Neural crest cell (in vitro differentiated cells): ENCODE measurements at places on chromosomes 12 and 14.

DNA sequence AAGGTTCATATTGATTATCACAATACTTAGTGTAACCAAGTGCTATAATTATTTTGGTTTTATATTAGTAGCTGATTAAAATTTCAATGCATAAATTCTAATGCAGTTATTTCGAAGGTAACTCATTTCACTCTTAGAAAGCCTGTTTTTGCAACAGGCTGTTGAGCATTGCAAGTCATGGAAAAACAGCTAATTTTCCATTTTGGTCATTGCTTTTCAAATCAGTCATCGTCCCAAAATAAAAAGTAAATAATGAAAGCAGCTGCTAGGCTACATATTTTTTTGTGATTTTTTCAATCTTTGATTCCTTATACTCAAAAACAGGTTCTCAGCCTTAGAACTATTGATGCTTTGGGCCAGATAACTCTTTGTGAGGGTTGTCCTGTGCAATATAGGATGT is 22.9 kb downstream of the VEZT start:
- no peak for DNase-seq

DNA sequence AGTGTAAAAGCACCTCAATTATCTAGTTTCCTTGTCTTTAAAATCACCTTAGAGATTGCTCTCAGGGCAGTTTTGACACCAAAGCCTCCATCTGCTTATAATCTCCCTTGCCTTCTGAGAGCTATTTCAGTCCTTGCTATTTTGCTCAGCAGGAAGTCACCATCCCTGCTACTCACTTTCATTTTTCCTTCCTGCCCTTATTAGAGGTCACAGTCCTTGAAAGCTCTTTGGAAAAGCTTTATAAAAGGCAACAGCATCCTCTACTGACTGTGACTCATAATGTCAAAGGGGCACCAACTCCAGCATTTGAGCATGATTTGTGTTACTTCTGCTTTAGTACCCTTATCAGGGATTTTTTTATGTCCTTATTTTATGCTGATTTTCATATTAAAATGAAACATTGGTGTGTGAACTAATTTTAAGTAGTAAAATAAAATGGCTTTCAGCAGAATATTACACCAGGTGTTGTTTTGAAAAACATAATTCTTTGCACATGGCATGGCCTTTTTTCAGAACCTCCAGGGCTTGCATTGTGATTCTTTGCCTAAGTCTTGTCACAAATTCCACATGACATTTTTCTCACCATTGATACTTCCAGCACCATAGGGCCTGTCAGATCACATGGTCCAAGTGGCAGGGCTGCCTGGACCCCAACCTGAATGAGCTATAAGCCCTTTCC is 213.0 kb downstream of the ADAMTS20 start:
- peak; percentile 2 for DNase-seq

DNA sequence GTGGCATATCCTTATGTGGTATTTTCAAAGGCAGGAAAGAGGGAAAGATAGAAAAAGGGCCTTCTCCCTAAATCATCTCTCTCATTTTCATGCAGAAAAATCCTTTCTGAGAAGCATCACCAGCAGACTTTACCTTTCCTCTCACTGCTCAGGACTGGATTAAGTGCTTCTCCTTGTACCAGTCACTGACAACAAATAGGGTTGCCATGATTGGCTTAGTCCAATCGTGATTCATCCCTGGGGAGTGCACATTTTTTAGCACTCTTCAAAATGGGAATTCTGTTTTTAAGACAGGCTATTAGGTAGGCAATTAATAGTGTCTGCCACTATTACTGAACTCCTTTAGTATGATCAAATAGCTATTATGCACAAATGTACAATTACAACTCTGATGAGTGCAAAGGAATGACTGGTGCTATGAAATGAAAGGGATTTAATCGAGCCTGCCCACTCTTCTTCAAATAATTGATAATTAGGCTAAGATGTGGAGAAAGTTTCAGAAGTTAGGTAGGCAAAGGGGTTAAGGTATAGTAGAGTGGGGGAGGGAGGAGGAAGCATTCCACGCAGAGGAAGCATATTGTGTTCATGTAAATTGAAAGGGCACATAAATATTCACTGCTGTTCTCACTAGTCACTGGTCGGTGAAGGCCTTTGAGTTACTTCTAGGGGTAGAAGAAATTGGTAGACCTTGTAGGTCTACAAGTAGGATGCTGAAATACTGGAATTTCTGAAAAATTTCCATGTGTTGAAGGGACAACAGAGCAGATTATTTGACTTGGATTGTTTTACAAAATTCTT is 84.0 kb downstream of the MSRB3 start:
- DNase-seq: no peak

DNA sequence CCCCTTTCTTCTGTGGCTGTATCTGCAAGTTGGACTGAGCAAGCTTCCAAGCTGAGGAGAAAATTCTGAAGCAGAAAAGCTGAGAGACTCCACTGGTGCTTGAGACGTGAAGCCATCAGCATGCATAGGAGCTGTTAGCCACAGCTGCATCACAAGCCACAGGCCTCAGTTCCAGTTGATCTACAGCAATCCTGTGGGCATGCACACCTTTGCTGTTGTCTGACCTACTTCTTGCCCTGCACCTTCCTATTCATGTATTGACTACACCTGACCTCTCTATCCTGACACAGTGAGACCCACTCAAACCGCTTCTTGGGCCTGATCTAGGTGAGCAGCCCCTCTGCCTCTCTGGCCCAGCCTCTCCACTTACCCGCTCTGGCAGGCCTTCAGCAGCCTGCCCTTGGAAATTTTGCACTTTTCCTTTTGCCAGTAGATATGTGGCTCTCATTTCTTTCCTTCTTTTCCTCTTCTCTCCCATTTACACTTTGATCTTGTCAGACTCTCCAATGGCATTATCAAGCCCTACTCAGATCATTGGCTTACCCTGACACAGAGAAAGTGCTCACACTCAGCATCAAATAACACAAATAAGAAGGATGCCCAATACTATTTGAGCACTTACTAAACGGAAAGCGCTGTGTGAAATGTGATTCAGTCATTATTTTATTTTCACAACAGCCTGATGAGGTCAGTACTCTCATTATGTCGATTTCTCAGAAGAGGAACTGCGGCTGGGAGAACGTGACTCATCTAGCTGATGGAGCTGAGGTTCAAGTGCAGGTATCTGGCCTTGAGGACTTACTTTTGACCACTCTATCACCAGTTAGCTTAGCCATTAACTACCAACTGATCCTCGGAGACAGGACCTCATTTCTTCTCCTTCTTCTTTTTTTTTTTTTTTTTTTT is 21.9 kb upstream of the PTGR2 start:
- no peak for DNase-seq

- DNase-seq: no peak
Observed at GRCh38 chr14:91786188-91786587, 54.3 kb upstream of the CATSPERB start.

- no peak for DNase-seq
Observed at GRCh38 chr12:21223930-21224329, 92.9 kb downstream of the SLCO1B1 start.

DNA sequence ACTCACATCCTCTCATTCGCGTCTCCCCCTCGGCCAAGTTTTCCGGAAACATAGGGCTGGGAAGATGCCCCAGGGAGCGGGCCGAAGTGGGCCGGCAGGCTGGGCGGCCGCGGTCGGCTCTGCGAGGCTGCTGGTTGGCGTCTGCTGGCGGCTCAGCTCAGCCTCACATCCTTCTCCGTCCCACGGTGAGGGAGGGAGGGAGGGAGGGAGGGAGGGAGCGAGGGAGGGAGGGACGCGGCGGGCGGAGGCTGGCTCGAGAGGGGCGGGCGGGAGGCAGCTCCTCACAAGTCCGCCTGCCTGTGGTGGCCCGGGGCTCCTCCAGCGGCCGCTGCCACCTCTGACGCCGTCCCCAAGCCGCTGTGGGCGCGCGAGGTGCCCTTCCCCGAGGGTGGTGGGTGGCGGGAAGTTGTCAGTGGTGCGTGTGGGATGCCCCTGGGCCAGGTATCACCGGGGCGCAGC is 93.8 kb downstream of the RFLNA start:
- peak; percentile 48 for DNase-seq

- DNase-seq: no peak
Observed at GRCh38 chr12:109637348-109637747, 63.8 kb downstream of the MVK start.

- peak; percentile 57 for DNase-seq
Observed at GRCh38 chr12:123388177-123388950, 4.4 kb downstream of the KMT5A start.

DNA sequence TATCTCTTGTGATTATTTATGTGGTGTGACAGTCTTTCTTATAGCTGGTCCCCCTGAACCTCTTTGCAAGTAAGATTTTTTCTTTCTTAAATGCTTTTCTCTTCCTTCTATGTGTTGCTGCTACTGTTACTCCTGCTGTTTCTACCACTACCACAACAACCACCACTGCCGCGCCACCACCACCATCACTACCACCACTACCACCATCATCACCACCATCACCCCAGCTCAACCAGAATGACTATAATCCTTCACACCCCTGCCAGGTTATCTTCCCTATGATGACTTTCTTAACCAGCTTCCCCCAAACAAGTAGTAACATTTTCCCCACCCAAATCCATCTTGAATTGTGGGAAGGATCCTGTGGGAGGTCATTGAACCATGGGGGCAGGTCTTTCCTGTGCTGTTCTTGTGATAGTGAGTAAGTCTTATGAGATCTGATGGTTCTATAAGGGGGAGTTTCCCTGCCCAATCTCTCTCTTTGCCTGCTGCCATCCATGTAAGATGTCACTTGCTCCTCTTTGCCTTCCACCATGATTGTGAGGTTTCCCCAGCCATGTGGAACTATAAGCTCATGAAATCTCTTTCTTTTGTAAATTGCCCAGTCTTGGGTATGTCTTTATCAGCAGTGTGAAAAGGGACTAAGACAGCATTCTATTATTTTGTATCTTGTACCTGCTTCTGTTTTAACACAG is 52.2 kb downstream of the CHST11 start:
- no peak for DNase-seq

- DNase-seq: no peak
Observed at GRCh38 chr12:31220633-31221550, 105.1 kb downstream of the SINHCAF start.

DNA sequence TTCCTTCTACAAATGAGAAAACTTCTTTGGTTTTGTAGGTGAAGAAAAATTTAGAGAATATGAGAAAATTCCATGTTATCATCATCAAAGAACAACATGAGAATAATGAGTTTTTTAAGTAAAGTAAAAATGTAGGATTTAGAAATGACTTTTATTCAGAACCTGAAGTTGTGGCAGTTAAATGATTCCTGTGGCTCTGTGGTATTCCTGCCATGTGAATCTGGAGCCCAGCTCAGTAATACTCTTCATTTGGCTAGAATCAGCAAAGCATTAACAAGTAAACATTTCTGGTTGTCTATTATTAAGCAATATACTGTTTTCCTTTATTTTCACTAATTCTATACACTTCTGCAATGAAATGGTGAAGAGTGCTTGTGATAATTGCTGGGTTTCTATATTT is 95.6 kb upstream of the E2F7 start:
- DNase-seq: no peak

GRCh38 chr12:4556735-4557530 is 5.1 kb upstream of the DYRK4 start:
- no peak for DNase-seq

DNA sequence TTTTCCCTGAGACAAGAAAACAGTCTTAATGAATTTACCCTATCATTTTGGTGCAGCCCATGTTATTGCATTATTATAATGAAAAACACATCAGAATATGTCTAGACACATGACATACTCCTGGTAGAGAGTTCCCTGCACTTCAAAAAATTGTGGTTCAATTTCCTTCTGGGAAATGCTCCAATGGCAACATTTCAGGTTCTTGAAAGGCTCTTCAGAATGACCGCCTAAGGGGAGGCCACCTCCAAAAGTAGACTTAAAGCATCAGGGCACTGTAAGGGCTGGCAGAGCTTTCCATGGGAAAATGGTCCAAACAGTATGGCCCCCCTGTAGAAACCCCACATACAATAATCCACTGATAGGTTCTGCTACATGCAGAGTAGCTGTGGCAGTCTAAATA is 110.7 kb downstream of the SLC25A21 start:
- no peak for DNase-seq

DNA sequence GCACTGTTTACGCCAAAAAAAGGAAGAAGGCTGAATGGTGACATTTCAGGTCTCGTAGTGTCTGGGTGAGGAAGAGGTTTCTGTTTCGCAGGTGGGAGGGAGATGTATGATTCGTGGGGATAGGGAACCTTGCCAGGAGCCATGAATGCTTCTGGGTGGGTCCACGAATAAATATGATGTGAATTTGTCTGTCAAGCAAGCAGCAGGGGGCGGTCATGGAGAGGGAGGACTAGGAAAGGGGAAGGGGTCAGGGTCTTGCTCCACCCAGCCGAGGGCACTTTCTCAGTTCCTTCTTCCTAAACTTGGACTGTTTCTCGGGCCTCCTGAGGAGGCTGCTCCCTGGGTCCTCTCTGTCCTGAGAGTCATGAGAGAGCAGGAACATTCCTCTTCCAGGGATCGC is 72.5 kb downstream of the LGMN start:
- no peak for DNase-seq

DNA sequence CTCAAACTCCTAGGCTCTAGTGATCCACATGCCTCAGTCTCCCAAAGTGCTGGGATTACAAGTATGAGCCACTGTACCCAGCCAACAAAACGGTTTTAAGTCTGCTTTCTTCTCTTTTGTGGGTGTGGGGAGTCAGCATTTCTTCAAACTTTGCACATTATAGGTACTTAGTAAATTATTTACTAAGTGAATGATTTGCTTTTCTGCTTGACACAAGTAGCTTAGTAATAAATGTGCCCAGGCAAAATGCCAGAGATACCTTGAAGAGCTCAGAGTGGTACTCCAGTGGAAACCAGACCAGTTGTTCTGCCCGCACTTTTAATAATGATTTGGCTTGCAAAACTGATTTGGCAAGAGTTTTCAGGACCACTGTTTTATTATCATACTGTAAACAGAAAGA is 15.0 kb downstream of the DEPDC4 start:
- DNase-seq: no peak

DNA sequence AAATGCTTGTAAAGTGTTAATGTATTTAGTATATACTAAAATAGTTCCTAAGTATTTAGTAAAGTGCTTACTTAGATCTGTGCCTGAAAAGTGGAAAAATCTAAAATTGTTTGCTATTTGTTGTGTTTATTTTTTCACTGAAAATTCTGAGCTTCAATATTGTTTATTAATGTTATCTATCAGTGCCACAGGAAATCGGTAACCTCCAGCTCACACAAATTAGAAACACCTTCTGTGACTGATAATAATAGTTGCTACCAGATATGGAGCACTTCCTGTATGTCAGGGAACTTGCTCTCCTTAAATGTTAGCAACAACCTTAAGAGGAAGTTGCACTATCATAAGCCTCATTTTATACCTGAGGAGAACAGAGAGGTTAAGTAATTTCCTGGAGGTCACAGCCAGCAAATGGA is 723 bp upstream of the LRP10 start:
- DNase-seq: no peak
